ENCODE measurements at places on chromosomes 2 and 18.

- DNase-seq, result no peak
Measured at GRCh38 chr18:39752351-39752750, 2186.8 kb upstream of the CELF4 start.

GRCh38 chr2:144086965-144087364 lies 433.0 kb downstream of the ZEB2 start:
- DNase-seq, result peak; percentile 34

DNA sequence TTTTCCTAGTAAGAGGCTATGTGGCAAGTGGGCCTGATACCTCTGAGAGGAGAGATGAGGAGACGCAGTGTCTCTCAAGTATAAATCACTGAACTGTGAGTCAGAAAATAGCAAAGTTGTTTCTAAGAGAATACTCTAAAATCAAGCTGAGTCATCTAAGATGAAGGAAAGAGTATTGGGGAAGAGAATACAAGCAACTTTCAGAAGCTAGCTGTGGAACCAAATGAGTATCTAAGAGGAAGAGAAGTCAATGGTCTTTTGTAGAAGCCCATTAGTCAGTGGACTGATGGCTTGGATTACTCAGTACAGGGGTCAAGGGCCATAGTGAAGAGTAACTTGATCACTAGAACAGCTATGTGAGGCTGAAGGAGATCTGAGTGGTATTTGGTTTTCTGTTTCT lies 2.7 kb upstream of the DCC start:
- DNase-seq, result no peak

DNA sequence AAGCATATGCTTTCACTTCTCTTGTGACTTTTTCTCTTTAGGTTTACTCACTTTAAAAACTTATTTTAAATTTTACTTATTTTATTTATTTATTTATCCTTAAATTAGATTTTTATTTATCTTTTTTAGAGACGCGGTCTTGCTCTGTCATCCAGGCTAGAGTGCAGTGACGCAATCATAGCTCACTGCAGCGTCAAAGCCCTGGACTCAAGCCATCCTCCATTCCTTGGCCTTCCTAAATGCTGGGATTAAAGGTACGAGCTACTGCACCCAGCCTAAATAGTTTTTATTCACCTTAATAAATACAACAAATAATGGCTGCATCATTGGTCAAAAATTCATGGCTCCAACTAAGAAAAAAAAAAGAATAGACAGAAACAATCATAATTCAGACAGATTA lies 415.7 kb upstream of the FIGN start:
- no peak for DNase-seq

DNA sequence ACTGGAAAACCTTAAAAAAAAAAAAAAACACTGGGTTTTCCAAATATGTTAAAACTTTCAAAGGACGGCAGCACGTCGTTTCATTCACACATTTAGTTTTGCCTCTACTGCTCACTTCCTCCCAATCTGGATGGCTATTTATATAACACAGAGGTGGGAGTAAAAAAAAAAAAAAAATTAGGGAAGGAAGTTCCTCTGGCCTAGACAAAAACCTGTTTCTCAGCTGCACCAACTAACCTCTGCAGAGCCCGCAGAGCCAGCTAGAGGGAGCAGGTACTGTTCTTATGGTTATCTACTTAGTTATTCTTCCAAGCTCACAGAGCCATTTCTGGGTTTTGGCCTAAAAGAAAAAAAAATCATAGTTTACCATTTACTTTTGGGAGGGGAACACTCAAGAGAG lies 28.1 kb downstream of the SLC1A4 start:
- DNase-seq, result no peak

GRCh38 chr2:231222318-231223000 lies 24.0 kb downstream of the ARMC9 start:
- DNase-seq, result no peak

DNA sequence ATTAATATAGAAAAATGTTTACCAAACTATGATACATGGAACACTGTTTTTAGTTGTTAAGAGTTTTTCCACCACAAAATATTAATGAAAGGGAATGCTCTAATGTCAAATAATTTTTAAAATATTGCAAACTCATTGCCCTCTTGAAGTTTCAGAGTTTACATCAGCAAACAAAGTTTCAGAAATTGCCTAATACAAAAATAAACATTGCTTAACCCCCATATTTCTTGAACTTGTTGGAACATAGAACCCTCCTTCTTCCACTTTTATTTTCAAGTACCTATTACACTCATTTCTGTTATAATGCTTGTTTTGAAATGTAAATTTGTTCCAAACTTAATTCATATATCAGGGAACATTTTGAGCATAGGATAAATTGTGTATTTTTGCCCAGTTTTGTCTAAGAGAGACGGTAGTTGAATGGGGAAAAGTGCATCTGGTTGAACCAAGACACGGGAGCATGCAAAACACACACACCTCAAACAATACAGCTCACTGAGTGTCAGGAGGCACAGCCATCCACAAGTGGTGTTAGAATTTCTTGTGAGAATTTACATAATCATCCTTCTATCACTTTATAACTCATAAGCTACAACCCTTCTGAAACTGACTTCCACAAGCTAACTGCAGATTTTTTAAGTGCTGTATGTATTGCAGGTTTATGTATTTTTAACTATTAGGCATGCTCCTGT lies 5.3 kb upstream of the MC4R start:
- no peak for DNase-seq

- no peak for DNase-seq
Measured at GRCh38 chr18:9885170-9886004, at the start of gene TXNDC2. Gene TXNDC2 (plus strand): TSS chr18:9885973. CDS start chr18:9886681, 708 bp downstream.

DNA sequence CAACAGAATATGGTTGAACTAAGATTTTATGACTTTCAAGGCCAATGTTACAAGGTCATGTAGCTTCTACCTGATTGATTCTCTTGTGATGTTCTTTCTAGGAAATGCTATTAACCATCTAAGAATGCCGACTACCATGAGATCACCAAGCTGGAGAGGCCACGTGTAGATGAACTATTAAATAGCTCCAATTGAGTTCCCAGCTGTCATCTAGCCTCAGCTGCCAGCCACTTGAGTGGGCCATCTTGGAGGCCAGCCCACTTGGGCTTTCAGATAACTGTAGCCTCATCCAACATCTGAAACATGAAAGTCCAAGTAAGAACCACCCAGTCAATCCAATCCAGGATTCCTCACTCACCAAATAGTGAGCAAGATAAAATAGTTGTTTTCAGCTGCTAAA lies 376.9 kb upstream of the TMEFF2 start:
- no peak for DNase-seq

- no peak for DNase-seq
Measured at GRCh38 chr18:35750929-35751328, 169.4 kb downstream of the GALNT1 start.

DNA sequence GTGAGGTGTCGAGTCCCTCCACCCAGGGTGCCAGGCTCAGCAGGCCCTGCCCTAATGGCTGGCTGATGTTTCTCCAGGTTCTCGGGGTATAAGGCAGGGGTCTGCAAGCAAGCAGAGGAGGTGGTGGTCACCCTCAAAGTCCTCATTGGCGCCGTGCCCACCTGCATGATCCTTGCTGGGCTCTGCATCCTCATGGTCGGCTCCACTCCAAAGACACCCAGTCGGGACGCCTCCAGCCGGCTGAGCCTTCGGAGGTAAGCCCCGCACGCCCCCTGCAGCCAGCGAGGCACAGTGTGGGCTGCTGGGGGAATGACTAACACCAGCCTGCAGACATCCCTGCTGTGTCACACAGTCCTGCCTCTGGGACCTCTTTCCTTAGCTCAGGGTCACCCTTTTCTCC lies 14.1 kb downstream of the MFSD2B start:
- DNase-seq, result no peak

- no peak for DNase-seq
Measured at GRCh38 chr2:233311241-233311926, 3.8 kb downstream of the SAG start.

- no peak for DNase-seq
Measured at GRCh38 chr2:3911882-3912455, 208.6 kb downstream of the DCDC2C start.

GRCh38 chr2:95231723-95232122 lies 24.4 kb downstream of the ZNF892 start:
- DNase-seq, result peak; percentile 30

GRCh38 chr18:3054780-3055179 lies 41.8 kb upstream of the LPIN2 start:
- DNase-seq, result no peak

- DNase-seq, result peak; percentile 91
Measured at GRCh38 chr2:191675807-191676721, 1.9 kb upstream of the NABP1 start.

DNA sequence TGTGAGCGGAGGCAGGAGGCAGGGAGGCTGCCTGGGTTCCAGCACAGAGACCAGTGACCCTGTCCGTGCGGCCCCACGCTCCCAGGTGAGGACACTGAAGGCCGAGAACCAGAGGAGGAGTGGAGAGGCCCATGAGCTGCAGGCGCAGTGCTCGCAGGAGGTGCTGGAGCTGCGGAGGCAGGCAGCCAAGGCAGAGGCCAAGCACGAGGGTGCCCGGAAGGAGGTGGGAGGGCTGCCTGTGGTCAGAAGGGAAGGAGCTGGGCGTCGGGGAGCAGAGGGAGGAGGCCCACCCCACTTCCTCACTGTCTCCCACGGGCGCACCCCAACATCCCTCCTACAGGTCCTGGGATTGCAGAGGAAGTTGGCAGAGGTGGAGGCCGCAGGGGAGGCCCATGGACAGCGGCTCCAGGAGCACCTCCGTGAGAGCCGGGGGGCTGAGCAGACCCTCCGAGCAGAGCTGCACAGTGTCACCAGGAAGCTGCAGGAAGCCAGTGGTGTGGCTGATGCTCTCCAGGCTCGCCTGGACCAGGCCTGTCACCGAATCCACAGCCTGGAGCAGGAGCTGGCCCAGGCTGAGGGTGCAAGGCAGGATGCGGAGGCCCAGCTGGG lies 33.0 kb upstream of the SNED1 start:
- DNase-seq, result no peak

DNA sequence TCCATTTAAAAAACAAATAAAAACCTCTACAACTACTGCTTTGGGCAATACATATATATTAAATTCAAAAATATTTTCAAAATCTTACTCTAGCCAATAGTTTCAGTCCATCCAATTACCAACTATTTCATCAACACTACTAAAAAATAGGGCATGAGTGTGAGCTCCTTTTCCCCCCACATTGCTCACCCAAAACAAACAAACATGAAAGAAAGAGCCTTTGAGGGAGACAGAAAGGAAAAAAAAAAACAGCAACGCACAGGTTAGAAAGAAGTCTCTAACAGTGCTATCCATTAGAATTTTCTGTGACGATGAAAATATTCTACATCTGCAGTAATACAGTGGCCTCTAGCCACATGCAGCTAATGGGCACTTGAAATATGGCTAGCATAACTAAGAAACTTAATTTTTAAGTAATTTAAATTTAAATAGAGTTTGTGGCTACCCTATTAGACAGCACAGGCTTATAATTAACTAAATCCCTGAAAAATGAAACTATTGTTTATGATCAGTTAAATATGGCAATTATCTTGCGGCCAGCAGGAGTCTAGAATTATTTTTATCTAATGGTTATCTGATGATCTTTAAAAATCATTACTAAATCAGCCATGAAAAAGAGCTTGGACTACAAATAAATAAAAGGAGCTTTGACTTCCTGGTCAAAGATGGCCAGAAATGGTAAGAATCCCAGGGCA lies 59.2 kb downstream of the RBMS1 start:
- DNase-seq, result no peak

DNA sequence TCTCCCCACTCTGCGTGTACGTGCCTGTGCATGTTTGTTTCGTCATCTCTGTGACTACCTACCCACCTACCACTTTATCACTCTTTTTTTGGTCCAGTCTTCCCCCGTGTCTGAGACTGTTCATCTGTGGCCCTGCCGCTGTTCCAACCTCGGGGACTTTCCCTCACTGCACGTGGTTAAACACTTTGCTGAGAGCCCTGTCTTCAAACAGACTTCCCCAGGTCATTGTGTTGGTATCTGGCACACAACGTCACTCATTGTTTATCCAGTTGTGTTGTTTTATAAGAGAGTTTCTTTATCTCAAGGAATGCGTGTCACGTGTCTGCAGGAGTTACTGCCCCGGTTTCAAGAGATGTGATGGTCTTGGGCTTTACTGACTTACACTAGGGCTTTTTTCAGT lies 262.0 kb upstream of the RASGRP3 start:
- DNase-seq, result no peak

DNA sequence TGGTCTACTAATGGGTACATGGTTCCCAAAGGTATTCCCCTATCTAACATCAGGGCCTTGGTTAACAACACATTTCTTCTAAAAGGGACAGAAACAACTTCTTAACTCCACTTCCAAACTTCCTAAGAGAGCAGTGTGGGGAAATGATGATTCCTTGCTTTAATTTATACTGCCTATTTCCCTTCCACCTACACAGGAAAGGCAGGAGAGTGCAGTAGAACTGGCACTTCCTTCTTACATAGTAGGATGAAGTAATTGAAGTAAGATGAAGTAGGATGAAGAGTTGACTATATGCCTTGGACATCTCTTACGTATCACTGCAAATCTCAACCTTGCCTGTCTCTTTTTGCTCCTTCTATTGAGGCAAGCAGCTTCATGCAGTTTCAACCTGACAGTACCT lies 54.7 kb downstream of the CD28 start:
- DNase-seq, result no peak

GRCh38 chr18:56210520-56210919 lies 427.9 kb downstream of the TXNL1 start:
- no peak for DNase-seq

DNA sequence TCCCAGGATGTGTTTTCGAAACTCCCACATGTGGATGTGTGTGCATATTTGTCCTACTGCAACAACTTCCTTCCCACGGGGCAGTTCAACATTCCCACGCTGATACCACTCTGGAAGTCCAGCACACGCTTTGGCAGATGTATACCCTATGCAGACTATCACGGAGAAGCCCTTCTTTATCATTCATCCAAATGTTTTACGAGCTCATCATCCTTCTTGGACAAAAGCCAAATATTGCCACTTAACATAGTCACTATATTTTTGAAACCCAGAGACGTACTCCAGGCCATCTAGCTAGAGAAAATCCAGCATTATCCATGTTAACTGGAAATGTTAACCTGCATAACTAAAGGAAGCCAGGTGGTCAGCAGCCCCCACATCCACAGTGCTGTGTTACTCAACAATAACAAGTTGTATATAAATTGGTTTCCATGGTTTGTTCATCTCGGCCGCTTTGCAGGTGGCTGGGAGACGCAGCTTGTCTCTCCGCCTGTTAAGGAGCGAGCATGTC lies 131.5 kb downstream of the ZNF532 start:
- no peak for DNase-seq

DNA sequence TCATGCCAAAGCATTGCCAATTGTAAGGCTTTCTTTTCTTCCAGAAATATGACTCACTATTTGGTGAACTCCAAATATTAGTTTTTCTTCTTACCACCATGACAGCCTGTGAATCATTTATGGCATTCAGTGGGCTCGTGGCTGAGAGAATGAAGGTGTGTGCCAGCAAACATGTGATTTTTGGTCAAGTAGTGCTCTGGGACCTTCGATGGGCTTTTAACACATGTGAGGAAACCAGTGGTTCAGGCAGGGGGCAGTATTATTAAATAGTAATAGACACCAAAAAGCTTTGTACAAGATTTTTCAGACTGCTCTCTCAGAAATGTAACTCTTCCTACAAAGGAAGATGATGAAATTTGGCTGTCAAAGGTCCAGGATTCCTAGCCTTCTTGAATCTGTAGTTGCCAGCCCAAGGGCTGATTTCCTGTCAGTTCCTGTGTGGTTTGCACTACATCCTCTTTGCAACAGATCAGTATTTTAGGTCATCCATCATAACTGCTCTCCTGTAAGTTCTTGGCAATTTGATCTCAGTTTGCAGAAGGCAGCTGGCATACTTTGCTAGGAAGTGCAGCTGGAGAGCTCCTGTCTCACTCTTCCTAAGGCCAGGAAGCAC lies 64.3 kb downstream of the BABAM2 start:
- peak; percentile 91 for DNase-seq
